ENCODE measurements at places on chromosomes 11 and 22. TPM values are rescaled to one million over a fixed set of nuclear protein-coding genes. Genes with fewer than 3 reads are reported as not detected.

Gene SLCO2B1
- not detected for polyA plus RNA-seq

Gene GGT5
- polyA plus RNA-seq, result 3.6 TPM

Gene CRY2
- 28.3 TPM for polyA plus RNA-seq

Gene TRPM5
- 0.33 TPM for polyA plus RNA-seq

Gene HPX
- 2.3 TPM for polyA plus RNA-seq

Gene SERPIND1
- 4.8 TPM for polyA plus RNA-seq

Gene CLP1
- 17.9 TPM for polyA plus RNA-seq

Gene TUB
- 6.7 TPM for polyA plus RNA-seq

Gene C22orf31
- not detected for polyA plus RNA-seq

Gene TCN1
- not detected for polyA plus RNA-seq

Gene GPHA2
- polyA plus RNA-seq, result not detected

Gene KRTAP5-8
- polyA plus RNA-seq, result not detected

Gene EMID1
- polyA plus RNA-seq, result 9.9 TPM

Gene RAC2
- 1.7 TPM for polyA plus RNA-seq

Gene C22orf15
- polyA plus RNA-seq, result 0.91 TPM

Gene CHST1
- 3.3 TPM for polyA plus RNA-seq

Gene TMPRSS6
- 0.26 TPM for polyA plus RNA-seq

Gene KLHL35
- 3.4 TPM for polyA plus RNA-seq

Gene PRR33
- polyA plus RNA-seq, result not detected

Gene PATZ1
- 24.8 TPM for polyA plus RNA-seq

Gene MN1
- 7.8 TPM for polyA plus RNA-seq

Data from cardiac muscle cell (in vitro differentiated cells and primary cell).